ENCODE measurements at places on chromosomes 5 and 9.

GRCh38 chr9:132978112-132978450 is 413 bp upstream of the GFI1B start:
- no peak for DNase-seq

DNA sequence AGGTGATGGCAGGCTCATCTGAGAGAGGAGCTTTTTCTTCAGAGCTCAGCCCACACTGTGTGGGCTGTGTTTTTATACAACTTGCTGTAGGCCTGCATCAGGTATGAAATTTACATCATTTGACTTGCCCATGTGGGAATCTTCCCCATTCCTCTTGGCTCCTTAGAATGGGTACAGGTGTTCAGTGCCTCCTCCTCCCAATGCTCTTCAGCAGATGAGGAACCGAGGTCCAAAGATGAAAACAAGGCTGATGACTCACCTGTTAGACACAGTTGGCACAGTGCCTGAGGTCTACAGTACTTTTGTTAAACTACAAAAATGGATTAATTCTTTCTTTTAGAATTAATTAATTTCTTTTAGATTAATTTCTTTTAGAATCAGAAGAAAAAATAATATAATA is 20.8 kb downstream of the PAPPA start:
- DNase-seq: no peak

DNA sequence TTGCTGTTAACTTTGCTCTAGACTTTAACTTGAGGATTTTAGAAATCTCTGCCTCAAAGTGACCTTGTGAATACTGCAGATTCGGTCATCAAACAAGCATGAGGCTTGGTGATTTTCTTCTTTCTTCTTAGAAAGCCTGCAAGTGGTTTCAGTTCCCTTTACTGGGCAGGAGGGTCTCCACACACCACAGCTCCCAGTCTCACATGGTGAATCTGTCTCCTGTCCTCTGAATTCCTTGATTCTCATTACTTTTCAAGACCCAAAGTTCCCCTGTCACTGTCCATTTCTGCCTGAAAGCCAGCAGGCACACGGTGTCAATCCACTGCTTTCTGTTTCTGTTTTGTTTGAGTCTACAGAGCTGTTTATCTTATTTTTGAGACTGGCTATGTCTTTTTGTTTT is 14.1 kb downstream of the HSPB3 start:
- DNase-seq: no peak

DNA sequence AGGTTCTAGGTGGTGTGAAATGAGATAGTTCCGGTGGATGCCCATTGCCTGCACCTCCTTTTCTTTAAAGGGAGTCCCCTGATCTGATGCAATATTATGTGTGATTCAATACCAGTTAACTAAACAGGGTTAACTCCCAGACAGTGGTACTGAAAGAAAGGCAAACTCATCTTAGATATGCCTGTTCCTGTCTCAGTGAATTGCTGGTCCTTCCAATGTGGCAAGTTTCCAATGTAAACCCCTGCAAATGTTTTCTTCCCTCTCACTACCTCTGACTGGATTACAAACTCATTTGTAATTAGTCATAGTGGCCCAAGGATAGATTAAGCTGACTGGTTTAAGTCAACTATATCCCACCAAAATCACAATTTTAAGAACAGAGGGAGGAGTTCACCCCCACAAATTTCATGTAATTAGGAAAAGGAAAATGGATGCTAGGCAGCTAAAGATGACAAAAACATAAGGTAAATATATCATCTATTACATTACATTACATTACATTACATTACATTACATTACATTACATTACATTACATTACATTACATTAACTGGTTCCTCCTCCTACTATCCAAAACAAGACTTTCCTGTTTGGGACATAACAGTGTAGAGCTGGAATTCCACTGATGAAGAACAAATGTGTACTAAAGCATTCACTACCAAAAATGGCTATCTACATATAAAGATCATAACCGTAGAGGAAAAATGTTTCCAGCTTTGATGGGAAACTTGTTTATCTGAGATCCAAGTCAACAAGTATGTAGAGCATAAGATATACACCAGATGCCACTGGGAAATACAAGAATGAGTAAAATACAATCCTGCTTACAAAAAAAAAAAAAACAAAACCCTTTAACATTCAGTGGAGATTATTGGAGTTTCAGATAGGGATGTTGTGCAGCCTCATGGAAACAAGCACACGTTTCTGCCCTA is 121.5 kb upstream of the SNX2 start:
- no peak for DNase-seq

- DNase-seq: no peak
These were observed 128.3 kb downstream of the DOCK2 start for GRCh38 chr5:169765176-169765996.

- DNase-seq: no peak
These were observed 283.6 kb upstream of the SGCD start for GRCh38 chr5:156043351-156043750.

- peak; percentile 48 for DNase-seq
These were observed 19.2 kb upstream of the TOR1B start for GRCh38 chr9:129783516-129784361.

DNA sequence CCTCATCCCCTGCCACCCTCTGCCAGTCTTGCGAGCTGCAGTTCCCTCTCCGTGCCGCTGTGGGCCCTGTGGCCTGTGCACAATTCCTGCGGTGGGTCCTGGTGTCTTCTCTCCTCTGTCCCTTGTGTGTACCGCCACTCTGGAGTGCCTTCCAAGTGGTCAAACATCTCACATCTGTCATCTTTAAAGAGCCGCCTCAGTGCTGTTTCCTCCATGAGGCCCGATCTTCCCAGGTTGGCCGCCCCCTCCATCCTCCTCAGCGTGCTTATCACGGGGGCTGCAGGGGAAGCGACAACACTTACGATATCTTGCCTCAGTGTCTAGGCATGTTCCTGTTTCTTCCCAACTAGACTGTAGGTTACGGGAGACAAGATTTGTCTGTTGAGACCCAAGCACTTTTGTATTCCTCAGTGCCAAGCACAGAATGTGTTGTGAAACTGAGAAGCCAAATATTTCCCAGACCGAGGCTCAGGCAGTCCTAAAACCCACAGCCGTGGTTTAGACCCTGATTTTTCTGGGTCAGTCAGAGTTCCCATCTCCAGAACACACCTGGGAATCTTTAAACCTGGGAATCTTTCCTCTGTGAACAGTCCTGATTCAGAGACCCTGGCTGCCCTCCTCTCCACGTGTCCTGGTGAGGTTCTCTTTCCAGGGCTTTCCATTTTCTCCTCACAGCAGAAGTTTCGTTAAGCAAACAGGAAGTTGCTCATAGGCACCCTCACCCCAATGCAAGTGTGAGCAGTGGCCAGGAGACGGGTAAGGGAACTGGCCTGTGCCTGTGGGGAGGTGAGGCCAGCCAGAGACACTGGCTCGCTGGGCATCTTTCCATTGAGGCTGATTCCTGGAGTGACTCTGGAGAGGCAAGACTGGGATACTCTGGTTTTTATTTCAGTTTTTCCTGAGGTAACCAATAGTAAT is 28.8 kb downstream of the SLC46A2 start:
- DNase-seq: no peak

DNA sequence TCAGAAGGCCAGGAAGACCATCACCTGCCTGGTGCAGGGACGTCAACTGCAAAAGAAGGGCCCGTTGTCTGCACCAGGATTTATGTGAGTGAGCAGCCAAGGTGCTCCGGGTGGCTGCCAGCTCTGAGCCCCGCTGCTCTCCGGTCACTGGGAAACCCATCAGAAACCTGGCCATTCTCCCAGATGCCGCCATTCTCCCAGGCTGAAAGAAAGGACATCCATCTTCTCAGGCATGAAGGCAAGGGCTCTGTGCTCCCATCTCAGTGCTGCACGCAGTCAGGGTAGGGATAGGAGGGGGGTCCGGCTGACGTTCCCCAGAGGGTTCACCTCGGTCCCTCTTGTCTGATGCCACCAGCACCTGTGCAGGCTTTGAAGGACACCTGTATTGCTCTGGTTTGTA is 158.4 kb downstream of the ERCC6L2 start:
- DNase-seq: no peak

GRCh38 chr5:160604484-160604883 is 182.8 kb downstream of the PTTG1 start:
- DNase-seq: no peak

DNA sequence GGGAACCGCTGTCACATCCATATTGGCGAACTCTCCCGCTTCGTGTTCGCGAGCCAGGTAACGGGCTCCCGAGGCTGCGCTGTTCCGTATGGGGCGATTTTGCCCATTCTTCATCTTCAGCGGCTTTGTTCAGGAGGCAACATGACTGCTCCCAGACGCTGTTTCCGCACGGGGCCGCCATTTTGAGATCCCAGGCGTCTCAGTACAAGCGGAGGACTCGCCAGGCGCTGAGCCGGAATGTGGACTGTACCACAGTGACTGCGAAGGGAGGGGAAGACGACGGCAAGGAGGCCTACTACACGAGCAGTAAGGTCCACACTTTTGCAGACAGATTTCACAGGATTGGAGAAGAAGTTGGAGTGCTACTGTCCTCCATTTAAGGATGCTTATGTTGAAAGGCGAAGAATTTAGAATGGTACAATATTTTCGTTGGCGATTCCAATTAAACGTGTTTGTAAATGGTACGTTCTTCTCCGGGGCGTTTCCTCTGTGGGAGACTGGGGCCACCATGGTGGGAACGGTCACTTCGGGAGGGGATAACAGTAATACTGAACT is 41.6 kb upstream of the ZNF300 start:
- no peak for DNase-seq

GRCh38 chr9:114198249-114199040 is 43.1 kb downstream of the COL27A1 start:
- DNase-seq: no peak

- no peak for DNase-seq
These were observed 326.2 kb downstream of the PRR16 start for GRCh38 chr5:120790339-120790738.

GRCh38 chr5:140240987-140241706 is 61.8 kb downstream of the PFDN1 start:
- no peak for DNase-seq

GRCh38 chr5:159797261-159797970 is 118.9 kb upstream of the ADRA1B start:
- DNase-seq: no peak

DNA sequence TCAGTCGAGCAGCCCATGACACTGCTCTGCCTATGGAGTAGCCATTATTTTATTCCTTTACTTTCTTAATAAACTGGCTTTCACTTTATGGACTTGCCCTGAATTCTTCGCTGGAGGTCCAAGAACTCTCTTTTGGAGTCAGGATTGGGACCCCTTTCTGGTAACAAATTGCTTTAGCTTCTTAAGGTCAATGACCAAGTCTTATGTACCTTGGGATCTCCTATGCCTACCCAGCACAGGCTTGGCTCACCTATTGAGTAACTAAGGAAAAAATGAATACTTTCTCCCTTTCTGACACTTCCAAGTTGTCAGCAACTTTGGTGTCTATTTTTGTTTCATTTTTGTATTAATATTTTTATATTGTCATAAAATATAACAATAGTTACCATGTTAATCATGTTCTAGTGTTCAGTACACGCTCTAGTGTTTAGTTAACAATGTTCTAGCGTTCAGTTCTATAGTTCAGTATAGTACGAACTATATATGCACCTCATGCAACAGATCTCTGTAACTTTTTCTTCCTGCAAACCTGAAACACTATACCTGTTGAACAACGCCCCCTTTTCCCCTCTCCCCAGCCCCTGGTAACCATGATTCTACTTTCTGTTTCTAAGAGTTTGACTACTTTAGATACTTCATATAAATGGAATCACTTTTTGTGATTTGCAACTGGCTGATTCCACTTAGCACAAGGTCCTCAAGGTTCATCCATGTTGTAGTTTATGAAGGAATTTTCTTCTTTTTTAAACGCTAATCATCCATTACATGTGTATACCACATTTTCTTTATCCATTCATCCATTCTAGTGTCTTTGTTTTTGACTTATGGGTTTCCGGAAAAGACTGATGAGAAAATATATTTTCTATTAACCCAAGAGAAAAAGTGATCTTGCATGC is 1.8 kb upstream of the RHOBTB3 start:
- DNase-seq: no peak

DNA sequence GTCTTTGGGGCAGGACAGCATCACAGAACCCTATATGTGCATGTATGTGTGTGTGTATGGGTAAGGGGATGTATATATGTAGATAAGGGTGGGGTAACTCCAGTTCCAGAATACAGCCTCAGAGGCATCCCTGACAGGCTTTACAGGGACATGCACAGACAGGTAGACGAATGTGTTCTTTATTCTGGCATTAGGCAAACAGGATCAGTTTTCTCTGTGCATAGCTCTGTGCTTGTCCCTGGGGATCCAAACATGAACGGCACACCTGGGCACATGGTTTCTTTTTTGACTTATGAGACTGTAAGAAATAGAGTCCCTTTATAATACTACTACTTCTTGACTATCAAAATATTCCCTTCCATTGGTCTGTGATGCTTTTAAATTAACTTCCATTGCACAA is 120.6 kb downstream of the TRIO start:
- no peak for DNase-seq

- DNase-seq: no peak
These were observed 18.3 kb upstream of the ANKHD1 start for GRCh38 chr5:140383300-140383699.

DNA sequence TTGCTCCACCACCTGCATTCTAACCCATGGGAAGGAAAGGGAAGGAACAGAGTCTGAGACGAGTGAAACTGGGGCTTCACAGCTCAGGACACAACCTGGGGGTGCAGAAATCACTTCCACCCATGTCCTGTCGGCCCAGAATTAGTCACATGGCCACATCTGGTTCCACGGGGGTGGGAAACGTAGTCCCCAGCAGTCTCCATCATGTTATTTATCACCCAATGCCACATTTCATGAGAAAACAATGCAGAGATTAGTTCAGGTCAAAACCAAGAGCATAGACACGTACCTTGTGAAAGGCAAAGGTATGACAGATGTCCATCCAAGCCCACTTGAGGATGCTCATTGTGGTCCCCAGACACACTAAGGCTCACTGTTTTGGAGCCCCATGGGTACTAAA is 125.1 kb downstream of the MED10 start:
- DNase-seq: no peak

DNA sequence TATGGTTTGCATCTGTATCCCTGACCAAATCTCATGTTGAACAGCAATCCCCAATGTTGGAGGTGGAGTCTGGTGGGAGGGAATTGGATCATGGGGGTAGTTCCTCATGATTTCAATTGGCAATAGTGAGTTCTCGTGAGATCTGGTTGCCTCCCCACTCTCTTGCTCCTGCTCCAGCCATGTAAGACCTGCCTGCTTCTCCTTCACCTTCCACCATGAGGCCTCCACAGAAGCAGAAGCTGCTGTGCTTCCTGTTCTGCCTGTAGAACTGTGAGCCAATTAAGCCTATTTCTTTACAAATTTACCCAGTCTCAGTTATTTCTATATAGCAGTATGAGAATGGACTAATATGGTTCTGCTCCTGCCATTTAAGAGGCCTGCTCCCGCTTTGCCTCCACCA is 32.9 kb downstream of the SCAI start:
- DNase-seq: no peak

GRCh38 chr5:135154197-135154596 is 120.2 kb upstream of the PITX1 start:
- no peak for DNase-seq

DNA sequence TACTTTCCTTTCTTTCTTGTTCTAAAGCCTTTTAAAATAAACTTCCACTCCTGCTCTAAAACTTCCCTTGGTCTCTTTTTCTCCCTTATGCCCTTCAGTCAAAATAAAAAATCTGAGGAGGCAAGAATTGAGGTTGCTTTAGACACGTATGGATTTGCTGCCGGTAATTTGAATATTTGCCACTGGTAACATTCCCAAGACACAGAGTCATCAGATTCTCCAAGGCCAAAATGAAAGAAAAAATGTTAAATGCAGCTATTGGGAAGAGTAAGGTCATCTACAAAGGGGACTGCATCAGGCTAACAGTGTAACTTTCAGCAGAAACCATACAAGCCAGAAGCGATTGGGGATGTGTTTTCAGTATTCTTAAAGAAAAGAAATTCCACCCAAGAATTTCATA is 311.1 kb downstream of the CDH18 start:
- DNase-seq: no peak

- DNase-seq: no peak
These were observed 30.9 kb upstream of the IRX4 start for GRCh38 chr5:1913578-1913977.

All from stimulated activated CD8-positive, alpha-beta memory T cell treated with anti-CD3 and anti-CD28 coated beads, Interleukin-15, amount 100 ng/mL, for 4 hours (primary cell).